ENCODE measurements at places on chromosomes 1 and 21.

DNA sequence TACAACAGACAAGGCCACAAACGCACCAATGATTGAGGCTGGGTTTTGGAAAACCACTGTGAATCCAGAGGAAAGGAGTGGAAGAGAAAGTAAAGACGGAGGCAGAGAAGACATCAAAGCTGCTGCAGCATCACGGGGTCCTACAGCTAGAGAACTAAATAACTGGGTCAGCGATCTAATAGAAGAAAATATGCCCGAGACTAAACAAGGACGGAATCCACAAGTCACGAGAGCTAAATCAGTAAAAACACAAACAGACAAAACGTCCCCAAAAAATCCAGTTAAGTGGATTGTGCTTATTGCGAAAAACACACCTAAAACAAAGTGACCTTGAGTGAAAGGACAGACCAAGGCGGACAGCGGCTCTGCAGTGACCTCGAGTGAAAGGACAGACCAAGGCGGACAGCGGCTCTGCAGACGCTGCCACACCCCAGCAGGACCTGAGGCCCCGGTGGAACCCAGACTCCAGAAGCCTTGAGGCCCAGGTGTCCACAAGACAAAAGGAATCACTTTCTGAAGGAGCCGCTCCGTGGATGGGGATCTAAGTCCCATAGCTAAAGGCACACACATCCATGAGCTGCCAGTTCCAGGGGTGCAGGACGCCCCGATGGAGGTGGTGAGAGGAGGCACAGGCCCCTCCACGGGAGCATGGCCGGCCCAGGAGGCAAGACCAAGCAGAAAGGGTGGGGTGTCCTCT, 6.0 kb downstream of the FTCD start:
- no peak for DNase-seq

DNA sequence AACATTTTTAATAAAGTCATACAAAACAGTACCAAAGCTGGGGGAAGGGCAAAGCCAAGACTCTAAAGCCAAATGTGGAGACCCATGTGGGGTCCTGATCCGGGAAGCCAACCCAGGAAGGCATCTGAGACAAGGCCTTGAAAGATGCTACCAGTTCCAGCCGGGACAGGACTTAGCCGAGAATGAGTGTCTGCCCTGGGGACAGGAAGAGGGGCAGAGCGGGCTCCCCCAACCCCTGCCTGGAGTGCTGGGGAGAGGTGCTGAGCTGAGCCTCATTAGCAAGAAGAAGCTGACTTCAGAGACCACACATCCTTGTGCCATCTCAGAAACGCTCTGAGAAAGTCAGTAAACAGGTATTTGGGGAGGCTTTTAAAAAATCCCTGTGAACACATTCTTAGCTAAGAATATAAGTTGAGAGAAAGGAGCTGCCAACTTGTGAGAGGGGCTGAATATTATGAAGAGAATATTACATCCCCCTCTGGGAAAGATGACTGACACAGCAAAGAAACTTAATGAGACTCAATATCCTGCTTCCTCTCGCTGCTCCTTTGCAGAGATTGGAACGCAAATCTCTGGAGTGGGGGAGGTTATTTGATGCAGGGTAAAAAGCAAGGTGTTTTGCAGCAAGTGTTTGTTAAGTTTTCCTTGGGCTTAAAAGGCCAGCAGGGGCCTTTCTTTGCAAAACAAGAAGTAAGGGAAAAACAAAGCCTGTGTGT, 103.3 kb upstream of the KCND3 start:
- no peak for DNase-seq

DNA sequence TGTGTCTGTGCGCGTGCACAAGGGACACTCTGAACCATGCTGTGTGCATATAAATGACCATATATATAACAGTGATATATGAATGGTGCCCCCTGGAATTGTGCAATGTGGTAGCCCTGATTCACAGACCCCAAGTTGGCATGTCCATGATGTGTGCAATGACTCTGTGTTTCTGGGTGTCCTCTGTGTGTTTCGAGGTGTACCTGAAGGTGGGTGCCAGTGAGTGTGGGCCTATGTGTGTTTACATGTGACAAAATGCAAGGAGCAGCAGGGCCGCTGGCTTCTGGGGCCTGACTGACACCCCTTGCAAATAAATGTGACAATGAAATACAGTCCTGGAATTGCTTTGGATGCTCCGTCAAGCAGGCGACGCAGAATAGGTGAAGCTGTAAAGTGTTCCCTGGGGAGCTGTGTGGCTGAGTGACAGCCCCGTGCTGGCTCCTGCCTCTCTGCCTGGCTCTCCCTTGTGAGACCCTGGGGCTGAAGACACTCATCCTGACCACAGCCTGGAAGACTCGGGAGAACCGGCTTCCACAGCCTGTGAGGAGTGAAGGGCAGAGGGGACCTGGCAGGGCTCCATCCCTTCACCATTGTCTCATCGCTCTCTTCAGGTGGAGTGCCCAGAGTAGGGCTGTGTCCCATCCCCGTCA, 38.2 kb upstream of the CSF3R start:
- no peak for DNase-seq

- DNase-seq: no peak
These were observed 337.0 kb upstream of the NR5A2 start for GRCh38 chr1:199690496-199690895.

DNA sequence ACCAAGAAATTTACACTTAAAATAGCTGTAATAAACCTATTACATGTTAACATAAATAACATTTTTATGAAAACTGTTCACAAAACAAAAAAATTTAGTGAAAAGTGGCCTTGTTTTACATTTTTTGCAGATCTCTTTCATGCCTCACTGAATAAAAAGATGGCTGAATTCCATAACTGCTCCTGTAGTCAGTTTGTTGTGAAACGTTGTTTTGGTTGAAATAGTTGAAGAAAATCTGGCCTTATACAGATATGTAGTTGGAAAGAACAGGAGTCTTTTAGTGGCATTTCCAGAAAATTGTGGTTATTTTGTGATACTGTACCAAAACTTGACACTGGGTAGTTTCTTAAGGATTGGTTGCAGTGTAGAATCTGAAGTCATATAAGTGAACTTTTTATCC, 18.1 kb downstream of the ITSN1 start:
- no peak for DNase-seq

- DNase-seq: no peak
These were observed 1528.0 kb downstream of the BRINP3 start for GRCh38 chr1:188949701-188950100.

DNA sequence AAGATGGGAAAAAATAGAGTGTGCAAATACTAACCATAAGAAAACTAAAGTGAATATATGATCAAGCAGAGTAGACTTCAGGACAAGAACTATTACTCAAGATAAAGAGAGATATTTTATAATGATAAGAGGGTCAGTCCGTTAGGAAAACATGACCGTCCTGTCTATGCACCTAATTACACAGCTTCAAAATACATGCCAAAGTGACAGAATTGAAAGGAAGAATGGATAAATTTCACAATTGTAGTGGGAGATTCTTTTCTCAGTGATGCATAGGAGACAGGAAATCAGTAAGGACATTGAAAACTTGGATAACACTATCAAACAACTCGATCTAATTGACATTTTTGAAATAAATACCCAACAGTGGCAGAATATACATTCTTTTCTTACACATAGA, 489.0 kb downstream of the CAMTA1 start:
- no peak for DNase-seq

DNA sequence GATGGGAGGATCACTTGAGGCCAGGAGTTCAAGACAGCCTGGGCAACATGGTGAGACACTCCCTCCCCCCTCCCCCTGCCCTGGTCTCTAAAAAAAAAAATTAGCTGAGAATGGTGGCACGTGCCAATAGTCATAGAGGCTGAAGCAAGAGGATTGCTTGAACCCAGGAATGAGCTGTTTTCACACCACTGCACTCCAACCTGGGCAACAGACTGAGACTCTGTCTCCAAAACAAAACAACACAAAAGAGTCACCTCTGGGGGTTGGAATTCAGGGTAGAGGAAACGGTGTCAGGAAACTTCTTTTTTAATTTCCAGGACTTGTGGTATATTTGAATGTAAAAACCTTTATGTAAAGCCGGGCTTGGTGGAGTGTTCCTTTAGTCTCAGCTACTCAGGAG, 43.2 kb downstream of the RHOU start:
- DNase-seq: no peak

All from activated T-helper 1 cell treated with anti-CD3 and anti-CD28 coated beads, Interleukin-2, amount 50 U/mL, for 16 hours (primary cell).